KBM-7 (cell line): ENCODE measurements at places on chromosomes 11 and 22.

DNA sequence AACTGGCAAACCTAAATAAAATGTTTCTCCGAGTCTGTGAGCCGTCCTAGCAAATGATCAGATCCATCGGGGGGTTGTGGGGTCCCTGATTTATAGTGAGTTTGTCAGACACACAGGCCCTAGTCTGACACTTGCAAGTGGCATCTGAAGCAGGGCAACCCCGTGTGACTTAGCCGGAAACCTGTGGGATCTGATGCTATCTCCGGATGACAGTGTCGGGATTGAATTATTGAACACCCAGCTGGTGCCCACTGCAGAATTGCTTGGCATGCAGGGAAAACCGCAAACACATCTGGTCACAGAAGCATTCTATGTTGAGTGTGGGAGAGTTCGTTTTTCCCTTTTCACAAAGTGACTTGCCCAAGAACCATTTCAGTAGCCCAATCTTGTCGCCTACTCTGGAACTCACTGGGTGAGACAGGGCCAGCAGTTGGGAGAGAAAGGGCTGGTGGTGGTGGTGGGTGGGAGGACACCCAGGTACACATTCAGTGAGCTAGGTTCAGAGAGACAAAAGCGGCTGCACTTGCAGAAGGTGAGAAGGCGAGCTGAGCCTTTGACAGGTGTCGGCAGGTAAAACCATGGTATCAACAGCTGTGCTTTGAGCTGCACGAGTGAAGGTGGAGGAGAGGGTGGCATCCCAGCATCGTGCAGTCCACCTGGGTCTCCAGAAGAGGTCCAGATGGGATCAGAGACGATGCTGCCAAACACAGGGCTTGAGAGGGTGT is 33.7 kb upstream of the B3GAT1 start:
- DNase-seq, result no peak

DNA sequence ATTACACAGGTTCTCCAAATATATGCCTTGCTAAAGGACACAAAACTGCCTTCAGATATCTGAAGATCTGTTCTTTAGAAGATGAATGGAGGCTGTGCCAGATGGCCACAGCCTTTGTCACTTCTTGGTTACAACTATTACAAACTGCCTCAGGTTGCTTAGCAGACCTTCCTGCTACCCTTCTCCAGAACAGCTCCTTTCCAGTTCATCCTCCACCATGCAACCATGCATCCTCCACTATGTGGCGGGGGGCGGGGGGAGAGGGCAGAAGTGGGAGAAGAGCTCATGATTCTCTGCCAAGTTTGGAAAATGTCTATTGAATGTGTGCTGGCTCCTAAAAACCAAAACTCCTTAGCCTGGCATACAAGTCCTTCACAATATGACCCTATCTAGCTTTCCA is 267.5 kb downstream of the TTC28 start:
- DNase-seq, result no peak

- DNase-seq, result no peak
These were observed 3.4 kb downstream of the PLAAT3 start for GRCh38 chr11:63610604-63611394.

GRCh38 chr11:57324154-57324885 is 432 bp downstream of the TNKS1BP1 start:
- DNase-seq, result no peak

DNA sequence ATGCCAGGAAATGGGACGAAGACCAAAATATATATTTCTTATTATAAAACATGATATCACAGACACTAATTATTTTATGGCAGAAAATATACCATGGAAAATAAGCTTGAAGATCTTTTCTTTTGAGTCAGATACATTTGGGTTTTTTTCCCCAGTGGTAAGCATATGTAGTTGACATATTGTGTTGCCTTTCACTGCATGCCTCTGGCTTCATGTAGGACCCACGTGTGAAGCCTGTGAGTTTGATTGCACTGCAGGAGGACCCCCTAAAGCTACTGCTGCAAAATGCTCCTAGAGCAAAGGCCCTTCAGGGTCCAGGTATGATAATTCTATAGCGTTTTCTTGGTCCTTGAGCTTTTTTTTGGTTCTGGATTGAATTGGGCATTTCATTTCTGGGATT is 190.7 kb upstream of the KIRREL3 start:
- no peak for DNase-seq

DNA sequence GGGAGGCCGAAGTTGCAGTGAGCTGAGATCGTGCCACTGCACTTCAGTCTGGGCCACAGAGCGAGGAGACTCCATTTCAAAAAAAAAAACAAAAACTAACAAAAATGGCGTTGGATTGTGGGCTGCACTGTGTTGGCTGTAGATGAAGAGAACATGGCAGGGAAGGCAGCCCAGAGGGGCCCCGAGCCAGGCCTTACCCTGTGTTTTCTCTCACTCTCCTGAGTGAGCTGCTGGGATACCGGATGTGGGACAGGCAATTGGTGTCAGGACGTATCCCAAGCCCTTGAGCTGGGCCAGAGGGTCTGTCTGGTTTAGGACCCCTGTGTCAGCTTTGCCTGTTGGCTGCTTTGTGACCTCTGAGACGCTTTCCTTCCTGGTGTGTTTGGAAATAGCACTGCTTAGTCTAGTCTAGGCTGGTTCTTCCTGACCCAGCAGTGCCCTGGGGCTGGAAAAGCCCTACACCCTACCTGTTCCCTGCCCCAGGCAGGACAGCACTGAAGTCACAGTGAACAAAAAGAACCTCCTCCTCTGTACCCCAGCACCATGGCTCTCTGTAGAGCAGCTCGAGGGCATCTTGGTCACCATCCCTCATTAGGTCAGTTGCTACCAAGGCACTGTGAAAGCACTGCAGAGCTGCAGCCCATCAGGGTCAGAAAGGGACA is 17.8 kb downstream of the CHADL start:
- DNase-seq, result no peak

- DNase-seq, result no peak
These were observed 2.6 kb downstream of the GRK2 start for GRCh38 chr11:67268962-67269268.

DNA sequence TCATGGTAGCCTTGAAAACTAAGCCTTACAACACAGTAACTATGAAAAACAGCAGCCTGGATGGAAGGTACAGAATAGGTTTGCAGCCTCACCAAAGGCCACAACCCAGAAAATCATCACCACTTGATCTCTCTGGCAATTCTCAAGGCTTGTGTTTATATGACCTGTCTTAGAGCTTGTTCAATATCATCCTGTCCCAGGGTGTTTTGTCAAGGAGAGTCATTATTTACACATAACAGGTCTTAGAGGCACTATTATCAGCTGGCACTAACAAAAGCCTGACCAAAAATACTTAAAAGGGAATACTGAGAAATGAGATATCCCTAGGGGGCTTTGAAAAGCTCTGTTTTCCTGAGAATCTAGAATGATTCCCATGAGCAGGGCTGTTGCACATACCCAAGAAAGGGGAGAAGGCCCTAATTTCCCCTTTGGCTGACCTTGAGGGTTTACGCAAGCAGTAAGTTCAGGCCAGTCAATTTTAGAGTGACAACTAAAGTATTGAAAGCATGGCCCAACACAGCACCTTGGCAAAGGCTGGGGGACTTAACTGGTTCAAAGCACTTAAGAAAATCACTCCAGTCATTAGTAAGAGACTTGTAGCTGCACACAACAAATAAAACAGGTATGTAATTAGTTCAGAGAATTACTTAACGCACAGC is 7.9 kb downstream of the SC5D start:
- no peak for DNase-seq
